ENCODE measurements at places on chromosomes 5 and 9.

DNA sequence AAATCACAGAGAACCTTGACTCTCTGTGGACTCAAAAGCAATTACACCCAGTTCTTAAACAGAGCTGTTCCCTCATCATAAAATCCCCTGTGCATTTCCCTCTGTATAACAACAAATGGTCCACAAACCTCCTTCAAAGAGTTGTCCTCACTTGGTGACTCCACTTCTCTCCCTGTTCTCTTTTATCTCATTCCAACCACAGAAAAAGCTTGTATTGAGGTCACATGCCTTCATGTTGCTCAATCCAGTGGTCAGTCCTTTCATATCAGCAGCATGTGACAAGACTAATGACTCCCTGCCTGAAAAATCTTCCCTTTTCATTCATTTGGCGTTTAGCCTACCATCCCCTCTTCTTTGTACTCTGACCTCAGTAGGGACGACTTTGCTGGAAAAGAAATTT, 158.0 kb downstream of the DEPDC1B start:
- no peak for DNase-seq

GRCh38 chr9:99978221-99978620, 71.8 kb downstream of the STX17 start:
- DNase-seq: no peak

GRCh38 chr9:35232867-35233544, 71.2 kb downstream of the UNC13B start:
- DNase-seq: no peak

GRCh38 chr9:68894502-68894901, 119.4 kb downstream of the PRKACG start:
- no peak for DNase-seq

- DNase-seq: no peak
These were observed 10.5 kb downstream of the SLC38A9 start for GRCh38 chr5:55701462-55702103.

- no peak for DNase-seq
These were observed 7.9 kb downstream of the NACC2 start for GRCh38 chr9:136086951-136087740.

DNA sequence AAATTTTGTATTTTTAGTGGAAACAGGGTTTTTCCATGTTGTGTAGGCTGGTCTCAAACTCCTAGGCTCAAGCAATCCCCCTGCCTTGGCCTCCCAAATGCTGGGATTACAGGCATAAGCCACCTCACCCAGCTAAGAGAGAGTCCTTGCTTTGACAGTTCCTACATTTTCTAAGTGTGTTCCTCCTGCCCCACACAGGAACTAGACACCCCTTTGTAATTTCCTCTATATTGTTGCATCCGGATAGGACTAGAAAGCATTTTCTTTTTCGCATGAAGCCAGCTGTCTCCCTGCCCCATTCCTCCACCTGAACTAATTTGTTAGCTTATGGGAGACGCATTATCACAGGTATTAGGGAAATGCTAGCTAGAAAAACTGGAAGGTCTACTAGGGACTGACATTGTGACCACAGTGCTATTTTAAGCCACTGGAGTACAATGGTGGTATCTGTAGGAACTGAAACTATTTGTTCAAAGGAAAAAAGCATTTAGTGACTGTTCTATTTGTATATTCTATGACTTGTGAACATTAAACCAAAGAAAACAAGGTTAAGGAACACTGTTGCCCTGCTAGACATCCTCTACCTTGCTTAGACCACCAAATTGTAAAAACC, 214.1 kb downstream of the SMARCA2 start:
- DNase-seq: no peak

DNA sequence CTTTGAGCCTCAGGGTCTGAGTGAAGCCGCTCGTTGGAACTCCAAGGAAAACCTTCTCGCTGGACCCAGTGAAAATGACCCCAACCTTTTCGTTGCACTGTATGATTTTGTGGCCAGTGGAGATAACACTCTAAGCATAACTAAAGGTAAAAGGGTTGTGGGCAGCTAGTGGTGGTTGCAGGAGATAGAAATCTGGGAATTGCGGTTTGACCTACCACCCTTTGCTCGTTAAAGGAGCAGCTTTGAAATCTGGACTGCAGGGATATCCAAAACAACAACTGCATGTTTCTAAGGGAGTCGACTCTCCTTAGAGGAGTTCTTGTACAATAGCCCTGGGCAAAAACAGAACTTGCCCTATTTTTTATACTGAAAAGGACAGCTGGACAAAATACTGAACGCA, 19.0 kb downstream of the ABL1 start:
- no peak for DNase-seq

DNA sequence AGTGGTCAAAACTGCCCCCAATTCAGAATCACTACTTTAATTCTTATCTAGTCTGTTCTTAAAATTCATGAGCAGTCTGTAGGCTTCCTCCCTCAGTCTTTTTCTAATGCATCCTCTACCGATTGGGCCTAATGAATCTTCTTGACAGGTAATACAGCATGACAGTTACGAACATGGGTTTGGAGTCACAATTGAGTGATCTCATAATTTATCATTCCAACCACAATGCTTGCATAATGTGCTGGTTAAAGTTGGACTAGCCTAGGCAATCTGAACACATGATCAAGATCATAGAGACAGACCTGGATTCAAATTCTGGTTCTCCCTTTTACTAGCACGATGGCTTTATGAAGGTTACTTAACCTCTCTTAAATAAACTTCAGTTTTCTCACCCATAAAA, 33.1 kb upstream of the SETD9 start:
- no peak for DNase-seq

DNA sequence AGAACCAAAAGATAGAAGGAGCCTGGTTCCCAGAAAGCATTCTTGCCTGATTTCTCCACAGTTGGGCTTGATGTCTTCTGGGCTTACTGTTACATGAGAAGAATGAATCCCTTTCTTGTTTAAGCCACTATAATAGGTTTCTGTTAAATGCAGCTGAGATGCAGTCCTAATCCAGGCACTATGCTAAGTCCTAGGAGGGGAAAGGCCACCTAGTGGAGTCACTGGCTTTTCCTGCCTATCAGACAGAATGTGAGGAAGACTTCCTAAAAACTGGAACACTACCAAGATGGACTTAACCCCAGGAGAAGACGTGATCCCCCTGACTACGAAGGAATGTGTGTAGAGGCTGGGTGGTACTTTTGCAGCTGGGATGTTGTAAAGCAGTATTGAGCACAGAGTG, 34.3 kb upstream of the FSD1L start:
- DNase-seq: no peak

Data from activated T-cell treated with anti-CD3 and anti-CD28 coated beads, Interleukin-2, amount 50 U/mL, for 72 hours (primary cell).